HT1080 (cell line): ENCODE measurements at places on chromosomes 3 and 15.

DNA sequence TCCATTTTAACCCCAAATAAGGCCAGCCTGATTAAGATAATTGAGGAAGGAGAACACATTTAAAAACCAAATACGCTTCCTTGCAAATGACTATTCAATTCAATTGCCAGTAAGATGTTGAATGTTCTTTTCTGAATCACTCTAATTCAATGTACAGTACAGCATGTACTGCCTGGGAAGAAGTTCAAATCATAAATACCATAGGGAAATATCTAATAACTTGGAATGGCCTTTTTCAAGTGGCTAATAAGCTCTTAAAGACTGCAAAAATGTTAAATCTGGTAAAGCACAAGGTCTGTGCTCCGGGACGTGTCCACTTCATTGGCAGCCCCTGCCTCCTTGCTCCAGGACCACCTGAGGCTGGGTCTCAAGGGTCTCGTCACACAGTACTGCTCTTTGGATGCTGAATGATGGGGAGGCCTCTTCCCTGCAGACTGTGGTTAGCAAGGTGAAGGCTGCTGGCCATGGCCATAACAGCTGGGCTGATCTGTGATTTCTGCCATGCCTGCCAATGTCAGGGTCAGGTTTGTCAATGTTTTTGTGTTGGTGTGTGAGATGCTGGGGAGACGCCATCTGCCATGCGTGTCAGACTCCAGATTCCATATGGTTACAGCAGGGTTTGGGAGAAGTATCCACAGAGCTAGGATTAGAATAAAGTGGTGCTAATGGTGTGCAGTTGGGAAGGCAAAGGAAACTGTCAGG is 300.5 kb downstream of the ADAMTS17 start:
- no peak for DNase-seq

- no peak for DNase-seq
Measured at GRCh38 chr15:31366169-31366734, 39.6 kb downstream of the KLF13 start.

DNA sequence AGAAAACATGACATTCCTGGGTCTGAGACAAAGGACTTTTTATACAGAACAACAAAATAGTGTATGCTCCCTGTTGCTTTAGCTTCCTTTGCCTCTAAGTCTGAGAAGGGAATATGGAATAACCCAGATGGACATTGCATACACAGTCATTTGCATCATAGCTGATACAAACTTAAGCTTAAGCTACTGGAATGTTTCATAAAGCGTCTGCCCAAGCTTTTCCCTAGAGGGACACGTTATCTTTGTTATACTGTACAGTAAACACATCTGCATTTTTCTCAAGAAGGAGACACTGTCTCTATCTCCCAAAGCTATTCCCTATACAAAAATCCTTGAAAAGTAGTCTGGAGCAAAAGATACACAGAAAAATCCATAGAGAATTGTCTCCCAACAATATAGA is 775.0 kb downstream of the DIPK2A start:
- no peak for DNase-seq

DNA sequence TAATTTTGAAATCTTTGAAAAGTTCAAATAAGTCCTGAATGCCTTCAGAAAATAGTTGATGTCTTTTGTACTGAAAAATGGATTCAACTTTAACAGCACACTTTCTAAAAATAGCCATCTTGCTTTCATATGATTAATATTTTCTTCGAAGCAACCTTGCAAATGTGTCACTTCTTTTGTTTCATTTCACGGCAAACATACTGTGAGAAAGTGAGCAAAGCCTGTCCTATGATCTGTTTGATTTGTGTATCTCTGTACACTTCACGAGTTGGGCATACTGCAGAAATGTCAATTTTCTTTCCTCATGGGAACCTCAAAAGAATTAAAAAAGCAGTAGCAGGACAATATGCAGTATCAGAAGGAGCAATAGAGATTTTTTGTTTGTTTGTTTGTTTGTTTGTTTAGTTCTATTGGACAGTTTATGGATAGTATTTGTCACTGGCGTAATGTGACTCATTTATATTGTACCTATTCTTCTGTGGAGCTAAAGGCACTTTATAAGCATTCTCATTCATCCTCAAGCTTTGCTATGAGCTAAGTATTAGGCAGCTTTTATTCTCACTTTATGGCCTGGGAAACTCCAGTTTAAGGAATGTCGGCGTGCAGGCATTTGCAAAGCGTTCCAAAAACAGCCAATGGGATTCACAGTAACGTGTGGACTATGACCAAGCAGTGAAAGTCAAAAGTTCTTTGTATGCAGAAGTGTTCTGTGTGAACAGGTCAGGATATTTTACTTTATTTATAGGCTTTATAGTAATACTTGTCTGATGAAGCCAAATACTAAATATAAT is 572.0 kb downstream of the NAALADL2 start:
- DNase-seq, result no peak

DNA sequence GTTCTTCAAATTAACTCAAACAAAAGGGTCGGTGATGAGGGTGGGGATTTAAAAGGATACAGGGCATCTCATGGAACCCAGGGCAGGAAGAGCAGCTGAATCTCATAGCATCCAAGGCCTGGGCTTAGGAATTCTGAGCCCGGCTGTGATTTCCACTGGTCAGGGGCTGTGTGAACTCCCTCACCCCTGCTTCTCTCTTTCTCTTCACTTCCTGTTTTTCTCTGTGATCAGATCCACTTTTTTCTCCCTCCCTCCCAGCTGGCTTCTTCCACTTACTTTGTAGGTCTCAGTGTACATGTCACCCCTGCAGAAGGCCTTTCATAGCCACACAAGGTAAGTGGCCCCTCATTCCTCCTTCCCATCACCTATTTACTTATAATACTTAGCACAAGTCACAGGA is 68.2 kb upstream of the CORO2B start:
- no peak for DNase-seq

- no peak for DNase-seq
Measured at GRCh38 chr3:120601554-120601953, 5.4 kb downstream of the NDUFB4 start.

GRCh38 chr3:58613236-58614132 is 36.3 kb upstream of the FAM107A start:
- no peak for DNase-seq

DNA sequence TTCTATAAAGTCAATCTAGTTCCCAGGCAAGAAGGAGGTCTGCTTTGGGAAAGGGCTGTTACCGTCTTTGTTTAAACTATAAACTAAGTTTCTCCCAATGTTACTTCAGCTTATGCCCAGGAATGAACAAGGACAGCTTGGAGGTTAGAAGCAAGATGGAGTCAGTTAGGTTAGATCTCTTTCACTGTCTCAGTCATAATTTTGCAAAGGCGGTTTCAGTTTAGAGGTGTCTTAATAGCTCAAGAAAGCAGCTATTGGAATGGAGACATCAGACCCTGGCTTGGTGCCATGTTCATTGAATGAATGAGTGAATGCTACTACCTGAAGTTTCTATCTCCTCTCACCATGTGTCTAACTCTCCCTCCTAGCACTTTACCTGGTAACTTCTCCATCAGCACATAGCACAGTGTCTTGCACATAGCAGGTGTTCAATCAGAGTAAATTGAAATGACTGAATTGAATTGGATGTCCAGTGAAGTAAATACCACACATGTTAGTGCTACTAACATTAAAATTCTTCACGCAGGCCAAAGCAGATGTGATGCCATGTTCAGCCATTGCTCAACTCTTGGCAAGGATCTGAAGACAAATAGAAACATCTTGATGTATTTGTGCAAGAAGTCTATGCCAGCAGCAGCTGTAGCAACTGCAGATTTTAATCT is 28.2 kb downstream of the CLEC3B start:
- DNase-seq, result no peak

GRCh38 chr15:59550530-59550929 is 61.1 kb upstream of the GCNT3 start:
- DNase-seq, result no peak

DNA sequence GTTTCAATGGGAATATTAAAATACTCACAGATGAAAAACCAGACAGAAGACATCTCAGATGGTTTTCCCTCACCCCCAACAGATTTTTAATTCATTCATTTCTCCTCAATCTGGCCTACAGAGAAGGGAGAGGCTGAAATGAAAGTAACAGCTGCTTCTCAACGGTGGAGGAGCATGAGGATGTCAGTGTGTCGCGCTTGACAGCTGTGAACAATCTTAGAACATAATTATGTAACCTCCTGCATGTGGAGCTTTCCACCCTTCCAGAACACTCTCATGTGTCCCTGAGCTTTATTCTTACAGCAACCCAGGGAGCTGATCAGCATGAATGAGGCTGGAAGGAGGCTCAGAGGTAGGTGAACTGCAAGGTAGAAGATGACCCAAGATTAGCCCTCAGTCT is 52.7 kb downstream of the MB21D2 start:
- DNase-seq, result no peak

- DNase-seq, result no peak
Measured at GRCh38 chr15:31365655-31366127, 39.1 kb downstream of the KLF13 start.

DNA sequence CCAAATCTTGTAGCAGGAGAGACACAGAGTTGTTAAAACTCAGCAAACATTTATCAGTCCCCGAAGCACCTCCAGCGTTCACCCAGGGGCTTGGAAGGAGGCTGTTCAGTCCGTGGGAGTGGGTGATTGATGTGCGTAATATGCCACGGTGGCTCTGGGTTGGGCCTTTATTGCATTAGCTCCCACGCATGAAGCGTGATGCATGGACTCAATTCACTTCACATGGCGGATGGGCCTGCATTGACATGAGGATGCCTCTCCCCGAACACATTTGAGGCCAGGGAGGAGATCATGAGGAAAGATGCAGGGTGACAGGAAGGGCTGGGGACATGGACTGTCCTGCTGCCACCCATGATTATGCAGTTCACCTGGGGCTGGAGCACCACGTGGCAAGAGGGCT is 126.5 kb downstream of the FAM43A start:
- DNase-seq, result no peak

DNA sequence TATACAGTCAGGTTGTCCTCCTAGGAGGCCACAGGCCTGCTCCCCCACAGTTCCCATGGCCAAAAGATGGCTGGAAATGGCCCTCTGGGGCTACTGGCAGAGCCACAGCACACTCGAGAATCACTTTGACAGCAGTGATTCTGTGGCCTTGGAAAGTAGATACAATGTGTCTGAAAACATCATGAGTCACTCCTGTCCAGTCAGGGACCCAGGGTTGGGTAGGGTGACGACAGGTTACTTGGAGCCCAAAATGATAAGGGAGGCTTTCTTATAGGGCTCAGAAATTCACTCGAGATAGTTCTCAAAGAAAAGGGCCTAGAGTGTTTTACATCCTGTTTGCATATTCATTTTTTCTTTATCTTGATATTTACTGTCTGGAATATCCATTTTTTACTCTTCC is 24.3 kb downstream of the MRPS25 start:
- no peak for DNase-seq

- DNase-seq, result no peak
Measured at GRCh38 chr3:182631183-182632076, 161.9 kb upstream of the ATP11B start.

GRCh38 chr3:16199769-16200168 is 25.3 kb downstream of the GALNT15 start:
- no peak for DNase-seq

DNA sequence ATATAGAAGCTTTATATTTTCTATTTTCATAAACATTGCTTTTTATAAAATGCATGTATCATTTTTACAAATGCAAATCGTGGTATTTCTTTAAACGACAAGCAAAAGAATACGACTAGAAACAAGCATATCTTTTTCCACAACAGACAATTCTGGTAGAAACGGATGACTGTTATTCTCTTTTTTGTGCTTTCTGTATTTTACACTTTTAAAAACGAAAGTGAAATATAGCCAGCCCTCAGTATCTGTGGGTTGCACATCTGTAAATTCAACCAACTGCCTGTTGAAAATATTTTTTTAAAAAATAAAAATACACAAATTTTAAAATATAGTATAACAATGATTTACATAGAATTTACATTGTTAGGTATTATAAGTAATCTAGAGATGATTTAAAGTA is 61.3 kb downstream of the PRTG start:
- DNase-seq, result no peak

DNA sequence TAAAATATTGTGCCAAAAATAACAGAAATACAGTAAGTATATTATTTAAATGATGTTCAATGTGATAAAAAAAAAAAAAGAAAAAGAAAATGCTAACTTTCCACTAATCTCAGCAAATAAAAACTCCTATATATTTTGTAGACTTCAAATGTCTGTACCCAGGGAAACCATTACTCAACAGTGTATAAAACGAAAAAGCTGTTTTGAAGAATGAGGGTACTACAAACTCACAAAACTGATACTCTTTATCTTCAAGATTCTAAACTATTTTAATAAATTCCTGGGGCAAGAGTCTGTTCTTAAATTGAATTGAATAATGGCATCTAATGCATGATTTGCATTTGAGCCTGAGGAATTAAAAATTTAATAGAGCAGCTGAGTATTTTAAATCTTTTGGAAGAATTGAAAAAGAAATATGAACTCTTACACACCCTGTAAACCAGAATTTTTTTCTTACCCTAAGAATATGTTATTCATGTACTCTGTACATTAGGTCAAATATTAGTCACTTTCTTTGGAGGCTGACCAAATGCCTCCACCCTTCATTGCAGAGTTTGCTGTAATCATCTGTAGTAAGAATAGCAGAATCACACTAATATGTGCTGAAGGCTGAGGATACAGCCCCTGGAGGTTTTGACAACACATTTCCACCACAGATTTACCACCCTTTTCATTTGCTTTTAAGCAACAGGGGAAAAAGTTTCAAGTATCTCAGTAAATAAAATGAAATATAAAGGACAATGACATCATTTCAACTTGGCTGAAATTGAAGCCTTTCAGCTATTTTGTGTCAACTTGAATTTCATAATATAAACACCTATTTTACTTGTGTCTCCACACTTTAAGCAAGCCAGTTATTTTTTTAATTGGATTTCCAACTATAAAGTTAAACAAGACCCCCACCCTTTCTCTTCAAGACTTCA is 79.7 kb downstream of the FBN1 start:
- peak; percentile 78 for DNase-seq

DNA sequence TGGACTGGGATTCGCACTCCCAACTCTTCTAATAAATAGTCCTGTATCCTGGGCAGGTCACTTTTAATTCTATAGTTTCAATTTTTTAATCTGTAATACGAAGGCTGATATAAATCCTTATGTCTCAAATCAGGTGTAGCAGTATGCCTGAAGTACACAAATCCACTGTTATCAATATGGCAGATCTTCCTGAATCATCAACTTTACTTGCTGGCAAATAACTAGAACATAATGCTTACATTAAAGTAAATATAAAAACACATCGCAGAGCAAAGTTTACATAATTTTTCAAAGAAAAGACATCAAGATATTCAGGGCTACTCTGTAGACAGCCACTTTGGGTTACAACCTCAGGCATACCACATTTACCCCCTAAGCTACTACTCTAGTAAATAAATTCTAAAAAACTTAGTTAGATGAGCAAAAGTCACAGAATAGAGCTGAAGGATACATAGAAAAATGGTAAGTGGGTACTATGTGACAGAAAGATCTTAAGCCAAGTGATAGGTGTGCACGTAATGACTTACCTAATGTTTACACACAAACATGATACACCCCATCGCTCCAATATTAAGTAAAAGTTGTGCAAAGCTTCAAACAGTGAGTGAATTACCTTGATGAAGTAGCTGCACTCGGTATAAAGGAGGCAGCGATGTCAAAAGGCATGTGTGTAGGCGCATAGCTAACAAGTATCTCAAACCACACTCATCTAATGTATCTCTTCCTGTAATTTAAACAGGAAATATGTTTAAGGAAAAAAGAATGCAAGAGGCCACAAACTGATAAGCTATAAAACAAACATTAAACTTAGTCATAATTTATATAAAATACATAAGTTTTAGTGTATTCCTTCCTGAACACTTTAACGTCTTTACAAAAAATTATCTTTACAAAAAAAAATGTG is 127.9 kb downstream of the DMXL2 start:
- DNase-seq, result peak; percentile 51
